ENCODE measurements at places on chromosomes 2 and 18.

- DNase-seq: no peak
Observed at GRCh38 chr2:239983004-239983778, 42.0 kb downstream of the NDUFA10 start.

- no peak for DNase-seq
Observed at GRCh38 chr2:69141061-69141460, 128.1 kb downstream of the ANTXR1 start.

DNA sequence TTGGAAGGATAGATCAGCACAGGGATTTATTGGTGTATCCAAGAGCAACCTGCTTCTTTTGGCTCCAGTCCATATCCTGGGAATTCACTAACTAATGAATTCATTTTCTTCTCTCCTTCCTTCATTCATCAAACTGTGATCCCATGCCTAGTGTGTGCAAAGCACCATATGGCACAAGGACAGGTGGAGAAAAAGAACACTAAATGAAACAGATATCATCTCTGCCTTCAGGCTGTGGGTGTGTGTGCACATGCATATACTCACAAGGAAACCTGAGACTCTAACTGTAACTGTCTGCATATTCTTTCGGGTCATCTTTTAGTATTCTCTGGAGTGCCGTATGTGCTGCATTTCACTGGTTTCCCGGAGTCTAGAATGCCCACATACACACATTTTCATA lies 20.2 kb downstream of the TNP1 start:
- no peak for DNase-seq

DNA sequence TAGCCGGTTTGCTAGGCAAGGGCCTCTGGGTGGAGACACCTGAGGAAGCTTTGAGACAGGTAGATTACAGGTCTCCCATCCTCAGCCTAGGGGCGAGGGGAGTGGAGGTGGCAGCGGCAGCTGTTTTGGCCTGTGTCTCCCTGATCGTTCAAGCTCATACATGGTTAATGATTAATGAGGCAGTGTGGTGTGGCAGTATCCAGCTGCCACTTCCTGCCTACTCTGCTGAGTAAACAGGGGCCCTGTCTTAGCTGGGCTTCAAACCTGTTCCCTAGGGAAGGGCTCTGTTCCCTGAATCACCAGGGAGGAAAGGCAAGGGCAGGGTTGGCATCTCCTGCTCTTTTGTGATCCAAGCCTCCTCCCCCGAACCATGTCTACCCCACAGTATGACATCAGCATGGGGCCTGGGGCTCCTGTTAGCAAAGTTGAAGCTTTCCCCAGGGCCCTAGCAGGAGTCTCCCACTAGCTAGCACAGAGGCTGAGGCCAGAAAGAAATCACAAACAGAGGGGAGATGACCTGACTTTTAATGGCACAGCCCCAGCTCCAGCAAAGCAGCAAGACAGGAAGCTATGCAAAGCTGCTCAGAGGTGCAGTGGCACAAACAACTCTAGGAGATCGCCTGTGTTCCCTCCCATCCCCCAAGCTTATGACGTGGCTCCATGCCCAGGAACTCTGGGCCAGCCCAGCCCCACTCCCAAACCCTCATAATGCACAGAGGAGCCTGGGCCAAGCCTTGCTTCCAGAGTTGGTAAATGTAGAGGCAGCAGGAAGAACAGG lies 3.7 kb upstream of the TUBA4B start:
- no peak for DNase-seq

- no peak for DNase-seq
Observed at GRCh38 chr2:180952082-180952481, 28.3 kb upstream of the UBE2E3 start.

- no peak for DNase-seq
Observed at GRCh38 chr2:228602288-228602687, 420.8 kb upstream of the SPHKAP start.

GRCh38 chr2:200698217-200698616 lies 112.4 kb downstream of the AOX1 start:
- DNase-seq: no peak

DNA sequence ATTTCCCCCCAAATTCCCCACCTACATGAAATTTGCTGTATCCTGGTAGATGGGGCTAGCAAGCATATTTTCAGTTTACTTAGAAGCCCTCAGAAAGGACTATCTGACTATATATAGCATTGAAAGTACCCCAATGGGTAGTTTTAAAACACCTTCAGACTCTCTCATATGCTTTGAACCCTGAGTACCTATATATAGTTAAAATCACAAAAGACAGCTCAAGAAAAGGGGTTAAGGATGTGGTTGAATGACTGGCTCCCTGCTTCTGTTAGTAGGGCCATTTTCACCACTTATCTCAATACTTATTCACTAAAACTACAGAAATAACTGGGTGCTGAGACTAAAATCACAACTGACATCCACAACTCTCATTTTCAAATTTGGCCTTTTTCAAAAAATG lies 18.5 kb downstream of the WDPCP start:
- no peak for DNase-seq

DNA sequence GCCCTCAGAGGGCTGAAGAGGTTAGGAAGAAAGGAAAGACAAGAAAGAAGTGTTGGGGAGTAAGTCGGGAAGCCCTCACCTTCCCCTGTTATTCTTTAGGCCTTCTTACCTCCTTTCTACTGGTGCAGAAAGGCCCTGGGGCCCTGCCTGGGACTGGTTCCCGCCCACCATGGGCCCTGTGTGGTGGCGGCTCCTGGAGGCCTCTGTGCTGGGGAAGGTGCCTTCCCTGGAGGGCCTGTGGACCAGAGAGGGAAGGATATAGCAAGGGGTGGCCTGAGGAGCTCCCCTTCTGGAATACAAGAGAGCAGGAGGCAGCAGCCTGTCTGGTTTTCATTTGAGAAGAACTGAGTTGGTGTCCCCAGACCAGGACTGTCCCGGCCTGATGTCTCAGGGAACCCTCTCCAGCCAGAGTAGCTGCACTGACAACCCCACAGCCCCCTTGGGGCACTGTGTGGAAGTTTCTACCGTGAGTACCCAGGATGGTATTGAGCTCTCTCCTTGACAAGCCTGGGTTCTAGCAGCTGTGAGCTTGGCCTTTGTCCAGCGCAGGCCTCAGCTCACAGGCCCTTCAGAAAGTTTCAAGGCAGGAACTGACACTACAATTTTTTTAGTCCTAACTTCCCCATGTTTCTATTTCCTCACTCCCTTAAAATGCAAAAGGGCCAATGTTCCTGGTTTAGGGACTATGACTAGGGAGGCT lies 47.1 kb downstream of the EFR3B start:
- DNase-seq: no peak

DNA sequence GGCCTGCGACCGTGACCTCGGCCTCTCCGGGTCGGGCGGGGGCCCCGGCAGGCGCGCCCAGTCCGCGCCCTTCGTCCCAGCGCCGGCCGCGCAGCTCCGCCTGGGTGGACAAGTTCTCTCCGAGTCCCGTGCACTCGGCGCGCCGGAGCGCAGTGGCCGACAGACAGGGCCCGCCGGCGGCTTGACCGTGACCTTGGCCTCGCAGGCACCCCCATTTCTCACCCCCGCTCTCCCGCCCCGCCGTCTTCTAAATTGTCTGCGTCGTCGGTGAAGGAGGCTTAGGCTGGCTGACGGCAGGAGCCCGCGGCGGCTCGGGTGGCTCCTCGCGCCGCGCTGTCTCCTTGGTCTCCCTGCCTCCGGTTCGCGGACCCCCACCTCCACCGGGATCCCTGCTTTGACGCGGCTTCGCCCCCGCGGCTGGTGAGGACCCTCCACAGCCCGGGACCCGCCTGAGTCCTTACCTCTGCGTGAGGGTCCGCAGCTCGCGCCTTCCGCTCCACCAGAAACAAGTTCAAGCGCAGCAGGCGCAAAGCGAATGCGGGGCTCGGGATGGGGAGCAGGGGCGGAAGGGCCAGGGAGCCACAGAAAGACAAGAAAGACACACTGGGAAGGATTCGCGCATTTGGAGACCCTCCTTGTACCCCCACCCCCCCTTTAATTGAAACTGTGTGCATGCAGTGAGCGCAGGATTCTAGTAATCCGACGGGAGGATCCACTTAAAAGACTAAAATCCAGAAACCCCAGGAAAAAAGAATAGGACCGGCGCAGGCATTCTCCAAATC lies 4.0 kb downstream of the PTGR3 start:
- DNase-seq: no peak

GRCh38 chr18:7754258-7754657 lies 187.1 kb downstream of the PTPRM start:
- DNase-seq: no peak

DNA sequence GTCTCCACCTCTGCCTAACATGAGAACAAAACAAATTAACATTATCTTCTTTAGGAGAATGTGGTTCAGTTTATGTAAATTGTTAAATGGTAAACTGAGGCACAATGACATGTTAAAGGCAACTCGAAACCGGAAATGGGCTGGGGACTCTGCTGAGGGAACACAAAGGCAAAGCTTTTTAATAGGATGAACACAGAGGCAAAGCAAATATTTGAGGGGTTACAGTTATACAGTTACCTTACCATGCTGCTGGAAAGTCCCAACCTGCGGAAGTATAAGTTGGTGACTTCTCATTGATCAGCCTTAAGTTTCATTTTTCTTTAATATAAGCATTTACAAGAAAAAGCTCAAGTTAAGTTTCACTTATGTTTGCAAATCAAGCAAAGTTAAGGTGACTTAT lies 195.0 kb downstream of the DLGAP1 start:
- no peak for DNase-seq

DNA sequence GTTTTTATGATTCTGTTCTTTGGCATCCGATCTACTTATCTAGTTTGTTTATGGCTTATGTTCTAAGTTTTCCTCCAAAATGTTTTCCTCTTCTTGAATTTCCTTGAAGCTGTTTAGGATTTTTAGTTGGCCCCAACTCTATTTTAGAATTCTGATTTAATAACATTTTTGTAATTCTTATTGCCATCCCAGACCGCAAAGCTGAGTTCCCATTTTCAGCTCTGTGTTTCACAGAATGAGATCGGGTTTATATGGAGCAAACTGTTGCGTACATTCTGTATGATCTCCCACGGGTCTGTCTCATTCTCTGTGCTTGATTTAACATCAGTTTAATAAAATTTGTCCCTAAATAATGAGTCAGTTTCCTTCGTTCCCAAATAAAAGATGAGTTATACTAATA lies 59.3 kb downstream of the DPP4 start:
- no peak for DNase-seq

DNA sequence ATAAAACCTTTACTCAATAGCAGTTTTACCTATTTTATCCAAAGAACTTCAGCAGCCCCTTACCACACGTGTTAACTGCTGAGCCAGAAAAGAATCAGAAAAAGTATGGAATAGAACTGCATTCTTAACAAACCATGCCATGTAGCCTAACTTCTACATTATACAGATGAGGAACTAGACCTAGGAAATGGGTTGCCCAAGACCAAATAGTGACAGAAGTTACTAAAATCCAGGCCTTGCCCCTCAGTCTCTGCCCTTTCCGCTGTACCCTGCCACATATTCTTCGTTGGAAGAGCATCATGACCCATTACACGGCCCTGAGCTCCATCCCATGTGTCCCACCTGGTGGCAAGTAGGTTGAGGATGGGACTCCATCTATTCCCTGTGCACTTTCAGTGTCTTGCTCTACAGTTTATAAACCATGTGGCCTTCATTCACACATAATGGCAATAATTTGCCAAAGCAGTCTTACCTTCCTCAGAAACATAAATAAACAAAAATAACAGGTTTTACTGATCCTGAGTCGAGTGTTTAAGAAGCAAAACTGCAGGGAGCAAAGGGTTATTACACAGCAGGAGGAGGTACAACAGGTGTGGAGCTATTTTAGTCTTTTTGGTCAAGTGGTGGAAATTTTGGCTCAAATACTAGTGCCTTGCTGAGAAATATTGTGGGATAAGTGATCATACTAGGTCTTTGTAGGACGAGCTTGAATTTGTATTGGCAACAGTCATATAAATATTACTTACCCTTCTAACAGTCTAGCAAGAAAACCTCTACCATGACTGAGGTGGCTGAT lies 46.5 kb downstream of the HNRNPLL start:
- DNase-seq: no peak

DNA sequence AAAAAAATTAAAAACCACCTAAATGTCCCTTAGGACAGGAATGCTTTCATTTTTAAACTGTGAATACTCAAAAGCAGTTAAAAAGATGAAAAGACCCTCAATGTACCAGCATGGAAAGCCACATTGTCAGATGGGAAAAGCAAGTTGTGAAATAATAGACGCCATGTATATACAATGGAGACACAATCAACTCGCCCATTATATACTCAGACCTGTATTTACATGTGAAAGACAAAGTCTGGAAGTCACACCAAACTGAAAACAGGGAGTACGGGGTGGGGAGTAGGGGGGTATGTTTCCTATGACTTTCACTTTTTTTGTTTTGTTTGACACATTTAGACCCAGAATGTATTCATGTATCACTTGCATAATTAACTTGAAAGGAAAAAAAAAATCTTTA lies 75.6 kb downstream of the CELF4 start:
- DNase-seq: no peak

- no peak for DNase-seq
Observed at GRCh38 chr2:148876595-148877402, 1.8 kb downstream of the KIF5C start.

GRCh38 chr2:201777869-201778268 lies 2.9 kb downstream of the ALS2 start:
- no peak for DNase-seq

DNA sequence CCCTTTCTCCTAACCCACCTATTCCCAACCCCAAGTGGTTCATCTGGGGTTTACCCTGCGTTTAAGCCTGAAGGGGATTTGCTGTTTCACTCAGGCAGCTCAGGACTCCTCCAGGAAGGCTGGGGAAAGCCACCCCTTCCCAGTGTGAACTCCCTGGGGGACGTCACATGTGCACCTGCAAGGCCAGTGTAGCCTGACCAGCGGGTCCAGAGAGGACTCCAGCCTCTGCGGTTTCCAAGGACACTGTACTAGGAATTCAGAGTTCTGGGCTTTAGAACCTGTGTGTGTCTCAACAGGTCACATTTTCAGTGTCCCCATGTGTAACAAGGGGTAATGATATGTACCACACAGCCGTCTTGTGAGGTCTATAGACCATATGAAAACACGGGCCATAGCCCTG lies 17.9 kb downstream of the EHD3 start:
- DNase-seq: no peak

- no peak for DNase-seq
Observed at GRCh38 chr18:13700153-13700552, 26.2 kb downstream of the FAM210A start.

GRCh38 chr2:240832921-240833494 lies 13.0 kb upstream of the KIF1A start:
- DNase-seq: no peak

GRCh38 chr2:196242131-196242620 lies 70.8 kb upstream of the STK17B start:
- DNase-seq: no peak

- DNase-seq: no peak
Observed at GRCh38 chr18:14927701-14928100, 179.7 kb downstream of the ANKRD30B start.
